ENCODE measurements at places on chromosomes 3 and 15.

DNA sequence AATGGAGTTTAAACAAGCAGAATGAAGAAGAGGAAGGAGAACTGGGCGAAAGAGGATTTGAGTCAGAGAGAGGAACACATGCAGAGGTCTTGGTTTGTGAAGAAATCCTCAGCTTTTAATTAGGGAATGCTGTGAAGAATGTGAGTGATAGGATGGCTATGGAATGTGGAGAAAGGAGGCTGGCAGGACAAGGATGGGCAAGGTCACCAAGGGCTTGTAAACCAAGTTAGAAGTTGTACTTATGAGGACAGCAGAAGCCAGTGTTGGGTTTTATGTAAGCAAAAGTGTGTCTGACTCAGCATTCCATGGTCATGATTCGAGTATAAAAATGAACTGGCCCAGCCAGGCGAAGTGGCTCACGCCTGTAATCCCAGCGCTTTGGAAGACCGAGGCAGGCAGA lies 60.0 kb upstream of the IL12A start:
- DNase-seq: no peak

DNA sequence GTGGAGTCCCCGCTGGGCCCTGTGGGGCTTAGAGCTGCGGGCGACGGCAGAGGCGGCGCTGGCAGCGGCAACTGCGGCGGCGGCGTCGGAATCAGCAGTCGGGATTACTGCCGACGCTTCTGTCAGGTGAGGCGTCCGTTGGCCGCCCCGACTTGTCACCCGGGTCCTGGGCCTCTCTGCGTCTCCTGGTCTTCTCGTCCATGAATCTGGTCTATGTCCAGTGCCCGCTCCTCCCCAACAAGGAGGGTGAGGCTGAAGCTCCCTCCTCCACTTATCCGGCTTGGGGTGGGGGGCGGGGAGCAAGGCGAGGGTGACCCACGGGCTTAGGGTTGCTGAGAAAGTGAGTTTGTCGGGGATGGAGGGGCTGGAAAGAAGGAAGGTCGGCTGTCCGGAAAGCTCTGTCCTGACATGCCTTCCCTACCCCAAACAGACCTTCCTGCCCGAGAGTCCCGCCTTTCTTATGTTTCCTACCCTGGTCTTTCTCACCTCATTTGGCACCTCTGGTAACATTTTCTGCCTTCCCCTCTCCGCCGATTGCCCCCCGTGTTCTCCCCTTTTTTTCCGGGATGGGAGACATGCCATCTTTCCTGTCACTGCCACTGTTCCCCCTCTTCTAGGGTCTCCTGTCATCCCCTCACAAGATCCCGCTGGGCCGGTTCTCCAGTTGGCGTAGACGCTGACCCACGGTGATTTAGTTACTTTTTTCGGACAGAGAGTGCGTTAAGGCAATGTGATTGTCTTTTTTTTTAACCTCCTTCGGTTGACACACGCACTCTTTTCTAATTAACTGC lies 520 bp downstream of the ZNF654 start:
- DNase-seq: no peak

- DNase-seq: peak; percentile 11
These were observed 63.6 kb downstream of the SMAD6 start for GRCh38 chr15:66765478-66766281.

DNA sequence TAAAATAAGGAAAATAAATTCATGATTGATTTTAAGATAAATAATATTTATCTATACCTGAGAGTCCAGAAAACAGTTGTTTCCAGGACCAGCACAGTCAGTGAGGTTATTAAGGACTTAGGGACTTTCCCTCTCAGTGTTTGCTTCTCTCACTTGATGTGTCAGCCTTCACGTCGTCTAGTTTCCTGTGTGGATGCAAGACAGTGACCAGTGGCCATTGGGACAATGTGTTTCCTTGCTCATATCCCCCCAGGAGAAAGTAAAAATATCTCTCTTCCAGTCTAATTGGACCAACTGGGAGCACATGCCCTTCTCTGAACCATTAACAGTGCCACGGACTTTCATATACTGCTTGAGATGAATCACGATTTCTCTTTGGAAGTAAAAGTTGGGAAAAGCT lies 157.8 kb upstream of the CTNNB1 start:
- no peak for DNase-seq

DNA sequence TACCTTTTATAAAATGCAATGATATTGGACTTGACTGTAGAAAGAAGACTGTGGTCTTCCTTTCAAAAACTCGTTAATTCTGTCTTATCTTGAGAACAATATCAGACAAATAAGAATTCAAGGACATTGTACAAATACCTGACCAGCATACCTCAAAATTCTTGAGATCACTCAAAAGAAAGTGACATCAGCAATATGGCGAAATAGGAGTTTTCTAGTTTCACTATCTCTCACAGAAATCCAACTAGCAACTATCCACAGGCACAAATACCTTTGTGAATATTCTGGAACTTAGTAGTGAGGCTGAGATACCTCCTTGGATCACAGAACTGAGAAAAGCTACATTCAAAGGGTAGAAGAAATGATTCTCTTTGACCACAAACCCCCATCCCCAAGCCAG lies 419.7 kb downstream of the ZNF385D start:
- DNase-seq: no peak

Measured in CD4-positive, alpha-beta T cell treated with Interferon alpha-2 for 1 hour (primary cell).